Activated T-cell treated with anti-CD3 and anti-CD28 coated beads for 24 hours (primary cell): ENCODE measurements at places on chromosomes 4 and X.

DNA sequence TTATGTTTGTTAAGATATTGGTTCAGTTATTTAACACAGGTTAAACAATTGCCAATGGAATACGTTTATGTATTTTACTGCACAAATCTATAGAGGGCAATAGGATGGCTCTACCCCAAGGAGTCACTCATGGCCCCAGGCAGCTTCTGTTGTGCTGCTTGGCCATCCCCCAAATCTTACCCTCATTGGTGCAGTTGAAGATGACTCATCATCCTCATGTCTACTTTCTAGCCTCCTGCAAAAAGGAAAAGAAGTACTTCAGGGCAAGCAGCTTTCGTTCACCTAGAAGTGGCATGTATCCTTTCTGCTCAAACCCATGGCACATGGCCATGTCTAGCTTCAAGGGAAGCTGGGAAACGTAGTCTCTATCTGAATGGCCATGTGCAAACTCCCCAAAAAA, 14.2 kb downstream of the PHOX2B start:
- DNase-seq, result no peak

DNA sequence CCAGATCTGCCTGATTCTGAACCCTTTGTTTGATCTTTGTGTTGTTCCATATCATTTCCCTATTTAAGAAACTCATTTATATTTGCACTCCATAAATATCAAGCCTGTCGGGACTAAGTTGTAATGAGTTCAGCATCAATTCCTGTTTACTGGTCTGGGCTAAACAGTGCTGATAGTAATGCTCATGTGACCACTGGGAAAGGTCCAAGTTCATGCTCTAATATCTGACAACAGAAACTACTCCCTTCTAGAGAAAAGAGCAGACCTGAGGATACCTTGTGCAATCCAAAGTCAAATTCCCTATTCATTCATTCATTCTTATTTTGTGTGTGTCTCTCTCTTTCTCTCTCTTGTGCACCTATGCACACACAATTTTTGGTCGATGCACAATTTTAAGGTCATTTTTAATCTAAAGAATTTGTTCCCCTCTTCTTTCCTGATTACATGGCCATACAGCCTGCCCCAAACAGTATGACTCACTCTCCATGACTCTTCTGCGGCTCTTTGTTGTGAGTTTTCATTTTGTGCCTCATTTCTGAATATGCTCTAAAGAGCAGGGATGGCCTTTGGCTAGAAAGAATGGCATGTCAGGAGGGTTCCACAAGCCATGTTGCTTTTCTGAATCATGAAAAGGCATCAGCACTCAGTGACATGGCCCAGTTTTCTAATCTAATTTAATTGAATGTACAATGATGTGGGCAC, 664.3 kb downstream of the RPA4 start:
- no peak for DNase-seq

DNA sequence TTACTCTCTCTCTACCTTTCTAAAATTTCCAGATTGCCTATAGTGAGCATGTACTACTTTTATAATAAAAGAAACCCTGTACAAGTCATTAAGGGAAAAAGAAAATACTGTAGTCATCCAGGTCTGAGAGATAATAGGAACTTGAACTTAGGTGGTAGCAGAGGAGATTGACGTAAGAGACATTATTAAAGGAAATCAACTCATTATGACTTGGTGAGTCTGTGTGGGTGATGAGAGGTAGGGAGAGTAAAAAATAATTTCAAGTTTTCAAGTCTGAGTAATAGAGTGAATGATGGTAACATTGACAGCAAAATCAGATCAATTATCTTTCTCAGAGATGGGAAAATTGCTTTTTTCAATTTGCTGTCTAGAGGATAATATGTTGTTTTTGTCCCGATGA, 44.0 kb upstream of the ZCCHC12 start:
- no peak for DNase-seq

DNA sequence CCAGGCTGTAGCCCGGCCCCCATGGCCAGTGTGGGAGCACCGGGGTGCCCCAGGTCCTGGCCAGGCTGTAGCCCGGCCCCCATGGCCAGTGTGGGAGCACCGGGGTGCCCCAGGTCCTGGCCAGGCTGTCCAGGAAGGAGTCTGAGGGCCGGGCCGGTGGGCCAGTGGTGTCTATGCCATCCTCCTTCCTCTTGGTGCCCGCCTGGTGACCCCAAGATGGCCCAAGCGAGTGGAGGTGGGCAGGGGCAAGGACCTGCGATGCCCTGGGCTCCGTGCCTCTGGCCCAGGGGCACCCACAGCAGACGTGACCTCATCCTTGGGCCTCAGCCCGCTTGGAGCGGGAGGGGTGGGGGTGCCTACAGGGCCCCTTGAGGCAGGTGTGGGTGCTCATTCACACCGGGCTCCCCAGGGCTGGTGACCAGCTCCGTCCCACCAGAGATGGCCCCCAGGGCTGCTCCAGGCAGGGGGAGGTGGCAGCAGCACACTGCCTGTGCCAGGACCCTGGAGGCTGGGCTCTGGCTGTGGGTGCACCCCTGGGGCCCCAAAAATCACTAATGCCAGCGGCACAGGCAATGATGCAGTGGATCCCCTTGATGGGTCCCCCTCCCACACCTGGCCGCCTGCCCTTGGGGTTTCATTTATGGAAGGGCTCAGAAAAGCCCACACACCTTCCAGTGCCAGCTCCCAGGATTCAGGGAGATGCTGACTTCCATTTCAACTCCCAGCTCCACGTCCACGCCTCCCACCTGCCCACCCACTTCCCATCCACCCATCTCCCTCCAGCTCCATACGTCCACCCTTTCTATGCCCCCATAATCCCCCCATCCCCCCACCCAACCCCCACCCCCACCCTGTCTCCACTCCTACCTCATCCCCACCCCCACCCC, 35.8 kb downstream of the TACC3 start:
- DNase-seq, result no peak

DNA sequence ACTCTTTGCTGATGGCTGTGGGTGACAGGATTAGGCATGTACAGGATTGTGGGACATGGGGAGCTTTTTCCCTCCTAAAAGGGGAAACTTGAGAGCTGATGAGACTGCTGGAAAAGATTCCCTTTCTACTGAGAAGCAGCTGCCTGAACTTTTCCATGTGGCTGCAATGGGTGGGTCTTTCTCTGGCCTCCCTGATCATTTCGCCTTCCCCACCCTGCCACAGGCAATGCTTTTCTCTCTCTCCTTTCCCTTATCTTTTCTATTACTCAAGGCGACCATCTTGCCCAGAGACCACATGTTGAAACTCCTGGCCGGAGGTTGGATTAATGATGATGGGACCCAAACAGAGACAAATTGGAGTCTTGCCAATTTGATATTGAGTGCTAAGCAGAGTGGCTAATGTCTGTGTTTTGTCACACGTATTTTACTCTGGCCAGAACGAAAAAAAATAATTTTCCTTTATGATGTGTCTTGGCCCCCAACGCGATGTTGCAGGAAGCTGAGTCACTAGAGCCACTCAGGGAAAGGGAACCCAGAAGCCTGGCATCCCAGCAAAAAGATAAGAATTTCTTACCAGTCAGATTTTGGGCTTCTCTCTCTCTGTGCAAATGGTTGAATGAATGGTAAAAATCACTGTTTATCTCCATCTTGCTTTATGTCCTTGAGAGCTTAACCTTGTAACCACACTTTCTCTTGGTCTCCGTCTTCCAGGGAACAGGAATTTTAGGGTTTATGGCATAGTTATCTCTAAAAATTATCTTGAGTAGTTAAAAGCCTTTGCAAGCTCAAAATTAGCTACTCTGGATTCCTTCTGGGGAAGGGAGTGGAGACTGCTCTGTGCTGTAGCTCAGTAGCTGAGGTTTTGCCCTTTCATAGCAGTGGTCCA, 19.4 kb upstream of the ATP8A1 start:
- no peak for DNase-seq

GRCh38 chr4:148857239-148857972, 415.2 kb upstream of the NR3C2 start:
- no peak for DNase-seq

- no peak for DNase-seq
Measured at GRCh38 chrX:9087271-9088040, 53.5 kb upstream of the FAM9B start.

- no peak for DNase-seq
Measured at GRCh38 chrX:94742772-94743171, 1068.8 kb downstream of the FAM133A start.

DNA sequence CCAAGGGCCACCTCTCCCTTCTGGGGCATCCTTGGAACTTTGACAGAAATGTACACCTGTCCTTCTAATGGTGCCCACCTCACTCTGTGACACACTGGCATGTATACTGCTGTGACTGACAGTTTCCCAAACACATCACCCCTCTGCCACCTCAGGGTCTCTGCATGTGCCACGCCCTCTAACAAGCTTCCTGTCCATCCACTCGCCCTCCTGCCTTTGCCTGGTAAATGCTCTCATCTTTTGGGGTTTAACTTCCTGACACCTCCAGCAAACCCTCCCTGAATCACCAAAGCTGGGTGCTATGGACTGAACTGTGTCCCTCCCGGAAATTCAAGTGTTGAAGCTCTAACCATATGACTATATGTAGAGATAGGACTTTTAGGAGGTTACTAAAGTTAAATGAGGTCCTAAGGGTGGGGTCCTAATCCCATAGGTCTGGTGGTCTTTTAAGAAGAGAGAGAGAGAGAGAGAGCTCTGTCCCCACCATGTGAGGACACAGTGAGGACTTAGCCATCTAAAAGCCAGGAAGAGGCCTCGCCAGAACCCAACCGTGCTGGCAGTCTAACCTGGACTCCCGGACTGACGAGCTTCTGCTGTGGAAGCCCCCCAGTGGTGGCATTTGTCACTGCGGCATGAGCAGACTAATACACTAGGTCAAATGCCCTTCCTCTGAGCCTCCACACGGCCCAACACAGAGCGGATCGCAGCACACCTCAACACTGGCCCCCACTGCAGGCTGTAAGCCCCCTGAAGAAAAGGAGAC, 95.6 kb downstream of the AFAP1 start:
- peak; percentile 69 for DNase-seq

- DNase-seq, result no peak
Measured at GRCh38 chr4:43351970-43352806, 459.7 kb downstream of the GRXCR1 start.

GRCh38 chr4:163620738-163621137, 126.2 kb downstream of the TMA16 start:
- no peak for DNase-seq

- DNase-seq, result no peak
Measured at GRCh38 chr4:107888237-107888636, 43.1 kb upstream of the CYP2U1 start.

DNA sequence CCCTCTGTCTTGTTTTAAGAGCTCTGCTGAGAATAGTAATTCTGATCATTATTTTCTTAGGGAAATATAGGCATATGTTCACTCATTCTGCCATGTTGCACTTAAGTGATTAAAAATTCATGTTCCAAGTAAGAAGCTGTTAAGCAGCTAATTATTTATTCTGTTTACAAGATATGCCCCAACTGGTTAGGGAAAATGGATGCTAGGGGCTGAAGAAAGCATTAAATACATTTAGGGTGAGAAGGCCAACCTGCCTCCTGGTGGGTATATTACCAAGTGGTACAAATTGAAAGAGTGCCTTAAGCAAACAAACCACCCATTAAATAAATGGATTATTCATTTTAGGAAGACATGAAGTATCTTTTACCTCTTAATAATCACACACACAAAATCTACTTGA, 392.6 kb upstream of the EPHA5 start:
- no peak for DNase-seq

GRCh38 chr4:123856689-123857545, 460.3 kb downstream of the SPRY1 start:
- no peak for DNase-seq

- no peak for DNase-seq
Measured at GRCh38 chr4:52187603-52188002, 136.5 kb downstream of the SPATA18 start.

DNA sequence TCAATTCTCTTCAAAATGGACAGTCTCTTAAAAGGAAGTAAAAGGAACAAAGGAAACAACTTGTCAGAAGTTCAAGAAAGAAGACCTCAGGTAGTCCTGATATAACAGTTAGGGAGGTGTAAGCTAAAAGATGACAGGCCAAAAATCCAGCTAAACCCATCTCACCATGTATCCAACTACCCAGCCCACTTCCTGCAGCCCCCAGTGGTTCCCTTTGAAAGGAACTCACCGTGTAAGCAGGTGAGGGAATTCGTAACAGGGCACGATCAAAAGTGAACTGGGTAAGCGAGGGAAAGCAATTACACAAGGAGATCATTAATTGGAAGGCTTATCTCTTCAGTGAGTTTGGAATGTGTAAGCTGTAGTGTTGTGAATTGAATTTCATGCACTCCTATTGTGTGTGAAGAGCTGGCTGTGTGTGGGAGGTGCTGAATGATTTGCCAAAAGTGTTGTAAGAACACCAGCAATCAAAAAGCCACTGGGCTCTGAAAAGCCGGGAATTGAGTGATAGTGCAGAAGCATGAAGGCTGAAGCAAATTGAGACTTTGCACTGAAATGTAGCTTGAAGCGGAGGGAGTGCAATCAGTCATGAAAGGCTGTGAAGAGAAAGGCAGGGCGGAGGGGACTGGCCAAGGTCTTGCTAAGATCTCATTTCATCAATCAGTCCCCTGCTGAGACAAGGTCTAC, 914.2 kb upstream of the LCORL start:
- no peak for DNase-seq

- no peak for DNase-seq
Measured at GRCh38 chr4:25299476-25300203, 12.9 kb upstream of the ZCCHC4 start.

DNA sequence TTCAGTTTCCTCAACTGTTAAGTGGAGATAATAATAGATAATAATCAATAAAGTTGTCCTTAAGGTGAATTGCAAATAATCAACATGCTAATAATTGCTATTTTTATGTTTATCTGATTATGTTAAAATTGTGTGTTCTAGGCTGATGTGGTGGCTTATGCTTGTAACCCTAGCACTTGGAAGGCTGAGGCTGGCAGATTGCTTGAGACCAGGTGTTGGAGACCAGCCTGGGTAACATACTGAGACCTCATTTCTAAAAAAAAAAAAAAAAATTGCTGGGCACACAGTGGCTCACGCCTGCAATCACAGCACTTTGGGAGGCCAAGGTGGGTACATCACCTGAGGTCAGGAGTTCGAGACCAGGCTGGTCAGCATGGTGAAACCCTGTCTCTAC, 175.2 kb downstream of the GC start:
- DNase-seq, result no peak

DNA sequence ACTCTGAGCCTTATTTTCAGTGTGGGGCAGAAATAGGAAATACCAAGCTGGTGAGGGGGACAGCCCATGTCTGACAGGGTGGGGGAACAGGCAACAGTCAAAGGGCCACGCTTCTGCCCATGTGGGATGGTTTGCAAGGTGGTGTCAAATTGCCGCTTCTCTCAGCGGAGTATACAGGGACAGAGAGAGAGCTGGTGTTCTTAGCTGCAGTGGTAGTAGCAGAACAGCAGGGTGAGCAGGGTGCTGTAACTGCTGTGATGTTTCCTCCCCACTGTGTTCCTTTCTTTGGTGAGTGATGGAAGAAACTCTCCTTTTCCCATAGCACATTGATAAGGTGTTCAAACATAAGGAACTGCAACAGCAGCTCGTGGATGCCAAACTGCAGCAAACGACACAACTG, 37.9 kb downstream of the RBBP7 start:
- DNase-seq, result no peak

- no peak for DNase-seq
Measured at GRCh38 chr4:47855350-47855749, 17.5 kb upstream of the CORIN start.

- no peak for DNase-seq
Measured at GRCh38 chr4:10727140-10727880, 42.7 kb upstream of the CLNK start.
